ENCODE measurements at places on chromosomes 7 and 10.

GRCh38 chr10:44882166-44882720 is 28.9 kb upstream of the TMEM72 start:
- DNase-seq = no peak

GRCh38 chr7:20330928-20331909 is 519 bp downstream of the ITGB8 start:
- DNase-seq = no peak

DNA sequence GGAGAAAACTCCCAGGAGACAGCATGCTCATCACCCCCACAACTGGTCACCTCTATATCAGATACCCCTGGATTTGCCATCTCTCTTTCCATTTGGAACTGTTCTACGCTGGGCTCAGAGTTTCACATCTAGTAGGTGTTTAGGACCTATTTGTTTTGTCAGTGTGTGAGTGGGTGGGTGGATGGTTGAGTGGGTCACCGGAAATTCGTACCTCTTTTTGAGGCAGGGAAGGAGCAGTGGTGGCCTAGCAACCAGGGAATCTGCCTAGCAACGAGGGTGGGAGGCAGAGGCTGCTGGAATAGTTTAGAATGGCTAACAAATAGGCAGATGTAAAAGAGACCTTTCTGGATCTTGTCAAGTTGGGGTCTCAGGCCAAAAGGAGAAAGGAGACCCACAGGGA is 23.2 kb upstream of the SLF2 start:
- DNase-seq = no peak

- DNase-seq = no peak
These were observed 17.7 kb downstream of the GIMAP5 start for GRCh38 chr7:150754951-150755350.

- no peak for DNase-seq
These were observed 73.2 kb downstream of the SRI start for GRCh38 chr7:88146616-88147015.

GRCh38 chr7:29893351-29893965 is 87.2 kb downstream of the WIPF3 start:
- DNase-seq = no peak

DNA sequence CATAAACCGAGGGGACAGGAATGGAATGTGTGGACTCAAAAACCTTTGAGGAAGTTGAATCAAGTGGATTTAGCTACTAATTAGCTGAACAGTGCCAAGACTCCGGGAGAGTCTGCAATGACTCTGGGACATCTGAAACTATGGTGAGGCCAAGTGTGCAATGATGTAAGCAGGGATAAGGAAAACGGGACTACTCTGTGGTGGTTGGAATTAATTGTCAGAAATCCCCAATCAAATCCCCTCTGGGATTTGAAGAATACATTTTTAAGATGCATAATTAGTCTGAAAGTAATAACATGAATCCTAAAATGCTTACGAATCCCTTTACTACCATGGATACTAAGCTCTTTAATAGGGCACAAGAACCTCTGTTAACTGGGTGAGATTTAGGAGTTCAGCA is 602.8 kb downstream of the NRG3 start:
- DNase-seq = no peak

GRCh38 chr10:132706701-132707100 is 79.2 kb downstream of the NKX6-2 start:
- DNase-seq = no peak

GRCh38 chr10:8130973-8131911 is 76.8 kb downstream of the GATA3 start:
- peak; percentile 13 for DNase-seq

- no peak for DNase-seq
These were observed 27.4 kb upstream of the ZNF438 start for GRCh38 chr10:31058795-31059703.
